Smooth muscle cell of the brain vasculature (primary cell): ENCODE measurements at places on chromosomes 2 and 18.

DNA sequence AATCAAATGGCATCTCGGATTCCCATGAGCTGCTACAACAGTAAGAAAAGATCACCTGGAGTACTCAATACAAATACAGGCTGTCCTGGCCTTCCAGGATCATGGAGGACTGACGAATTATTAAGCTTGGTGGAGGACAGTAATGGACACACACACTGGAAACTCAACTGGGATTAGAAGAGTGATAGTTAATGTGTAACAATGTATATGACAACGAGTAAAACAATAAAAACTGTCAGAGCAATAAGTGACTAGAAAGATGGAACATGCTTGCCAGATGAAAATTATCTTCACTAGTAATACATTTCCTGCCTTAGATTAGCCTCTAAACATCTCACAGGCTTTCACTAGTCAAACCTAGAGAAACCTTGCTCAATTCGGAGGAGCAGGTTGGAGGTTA lies 49.2 kb upstream of the CDH20 start:
- no peak for DNase-seq

DNA sequence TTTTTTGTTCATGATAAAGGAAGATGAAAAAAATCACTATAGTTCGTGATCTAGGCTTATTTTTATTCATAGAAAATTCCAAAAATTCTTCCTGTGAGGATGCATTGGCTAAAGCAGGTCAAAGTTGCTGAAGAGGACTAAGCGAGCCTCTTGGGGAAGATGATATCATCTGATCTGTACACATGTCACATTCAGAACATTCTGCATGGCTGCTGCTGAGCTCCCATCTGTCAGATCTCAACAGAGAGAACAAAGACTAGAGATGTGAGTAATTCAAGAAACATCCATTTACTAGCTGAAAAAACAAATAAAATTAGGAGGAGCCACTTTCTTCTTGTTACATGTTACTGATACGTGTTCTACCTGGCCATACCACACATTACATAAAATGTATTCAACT lies 518.6 kb upstream of the FSIP2 start:
- DNase-seq, result no peak

DNA sequence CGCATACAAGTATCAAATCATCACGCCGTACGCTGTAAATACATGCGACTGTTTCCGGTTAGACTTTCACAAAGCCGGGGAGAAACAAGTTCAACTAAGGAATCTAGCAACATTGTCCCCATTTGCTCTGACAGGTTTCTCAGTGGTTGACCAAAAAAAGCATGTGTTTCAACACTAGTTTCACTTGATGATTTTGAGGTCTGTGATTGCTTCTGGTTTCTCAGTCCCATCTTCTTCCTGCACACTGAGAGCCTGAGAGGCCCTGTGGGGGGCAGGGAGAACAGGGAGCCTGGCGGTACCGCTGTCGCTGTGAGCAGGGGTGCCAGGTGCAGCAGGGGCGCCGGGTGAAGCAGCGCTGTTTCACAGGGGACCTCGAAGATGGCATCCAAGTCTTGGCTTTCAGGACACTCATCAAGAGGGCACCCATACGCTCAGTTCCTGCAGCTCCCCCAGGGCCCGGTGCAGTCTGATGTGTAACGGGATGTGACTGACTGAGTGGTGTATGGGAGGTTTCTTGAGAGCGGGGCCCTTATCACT lies 270.9 kb downstream of the TWIST2 start:
- DNase-seq, result no peak

DNA sequence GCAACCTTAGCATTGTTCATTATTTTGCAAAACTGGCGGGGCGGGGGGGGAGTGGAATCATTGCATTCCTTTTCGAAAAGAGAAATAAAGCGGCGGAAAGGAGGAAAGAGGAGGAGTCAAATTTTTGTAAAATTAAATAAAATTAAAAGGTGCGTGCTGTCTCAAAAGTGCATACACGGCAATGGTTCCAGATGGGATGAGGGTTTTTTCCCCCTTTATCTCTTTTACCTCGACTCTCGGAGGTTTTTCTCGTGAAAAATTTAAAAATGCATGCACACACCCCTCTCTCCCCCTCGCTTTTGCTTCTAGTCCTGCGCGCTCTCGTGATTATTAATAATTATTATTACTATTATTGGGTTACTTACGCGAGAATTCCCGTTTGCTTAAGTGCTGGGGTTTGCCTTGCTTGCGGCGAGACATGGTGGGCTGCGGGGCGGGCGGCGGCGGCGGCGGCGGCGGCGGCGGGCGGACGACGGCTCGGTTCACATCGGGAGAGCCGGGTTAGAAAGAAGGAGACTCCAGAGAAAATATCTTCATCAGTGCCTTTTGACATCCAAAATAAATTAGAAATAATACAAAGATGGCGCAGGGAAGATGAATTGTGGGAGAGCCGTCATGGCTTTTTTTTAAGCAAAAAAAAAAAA lies 481 bp downstream of the BCL11A start:
- no peak for DNase-seq

- no peak for DNase-seq
Observed at GRCh38 chr2:233135421-233135820, 75.3 kb downstream of the INPP5D start.

- no peak for DNase-seq
Observed at GRCh38 chr2:49165662-49166061, 11.3 kb upstream of the FSHR start.

- no peak for DNase-seq
Observed at GRCh38 chr2:235085476-235085875, 133.7 kb downstream of the SH3BP4 start.

GRCh38 chr2:49240608-49241007 lies 86.3 kb upstream of the FSHR start:
- no peak for DNase-seq

DNA sequence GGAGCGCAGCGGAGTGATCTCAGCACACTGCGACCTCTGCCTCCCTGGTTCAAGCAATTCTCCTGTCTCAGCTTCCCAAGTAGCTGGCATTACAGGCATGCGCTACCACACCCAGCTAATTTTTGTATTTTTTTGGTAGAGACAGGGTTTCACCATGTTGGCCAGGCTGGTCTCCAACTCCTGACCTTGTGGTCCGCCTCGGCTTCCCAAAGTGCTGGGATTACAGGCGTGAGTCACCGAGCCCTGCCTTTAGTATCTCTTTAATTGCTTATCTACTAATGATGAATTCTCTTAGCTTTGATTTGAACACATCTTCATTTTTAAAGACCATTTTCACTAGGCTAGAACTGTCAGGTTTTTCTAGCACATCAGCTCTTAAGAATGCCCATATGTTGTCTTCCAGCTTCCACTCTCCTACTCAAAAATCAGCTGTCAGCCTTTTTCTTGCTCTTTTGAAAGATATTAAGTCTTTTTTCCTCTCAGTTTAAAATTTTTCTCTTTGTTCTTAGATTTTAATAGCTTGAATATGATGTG lies 16.1 kb upstream of the MFSD2B start:
- no peak for DNase-seq

DNA sequence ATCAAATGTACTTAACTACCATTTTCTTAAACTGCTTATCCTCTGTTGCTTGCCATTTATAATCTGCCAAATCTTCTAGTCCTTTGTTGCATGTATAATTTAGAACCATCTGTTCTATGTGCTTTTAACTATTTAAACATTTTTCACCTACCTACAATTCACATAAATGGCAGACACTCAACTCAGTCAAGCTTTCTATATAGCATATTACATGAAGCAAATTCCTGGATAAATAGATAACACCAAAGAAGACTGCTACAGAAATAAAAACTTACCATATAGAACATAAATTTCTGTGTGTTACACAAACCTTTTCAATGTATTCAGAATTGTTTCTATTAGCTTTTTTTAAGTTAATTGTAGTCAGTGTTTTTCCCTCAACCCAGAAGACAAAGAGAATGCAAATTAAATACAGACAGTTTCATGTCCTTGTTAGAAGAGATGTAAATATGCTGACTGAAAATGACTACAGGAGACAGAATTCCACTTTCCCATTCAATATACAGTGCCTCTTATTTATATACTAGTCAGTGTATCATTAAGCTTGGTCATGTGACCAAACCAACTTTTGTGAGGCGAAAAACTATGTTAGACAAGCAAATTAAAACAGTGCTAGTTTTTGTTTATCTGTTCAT lies 2.6 kb downstream of the BAZ2B start:
- no peak for DNase-seq

GRCh38 chr2:204655101-204655500 lies 109.8 kb downstream of the PARD3B start:
- no peak for DNase-seq

DNA sequence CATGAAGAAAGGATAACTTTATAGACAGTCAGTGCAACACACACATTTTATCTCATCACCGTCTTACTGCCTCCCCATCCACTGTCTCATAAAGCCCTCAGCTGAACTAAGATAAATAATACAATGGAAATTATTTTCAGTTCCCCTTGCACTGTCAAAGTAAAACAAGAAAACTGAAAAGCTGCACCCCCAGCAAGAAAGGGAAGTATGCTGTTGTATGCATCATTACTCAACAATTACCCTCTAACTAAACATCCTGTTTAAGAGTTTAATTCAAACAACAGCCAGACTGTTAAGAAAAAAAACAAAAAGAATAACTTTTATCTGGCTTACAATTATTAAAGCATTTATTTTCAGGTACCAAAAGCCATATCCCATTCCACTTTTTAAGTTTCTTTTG lies 25.0 kb downstream of the MPPE1 start:
- no peak for DNase-seq

DNA sequence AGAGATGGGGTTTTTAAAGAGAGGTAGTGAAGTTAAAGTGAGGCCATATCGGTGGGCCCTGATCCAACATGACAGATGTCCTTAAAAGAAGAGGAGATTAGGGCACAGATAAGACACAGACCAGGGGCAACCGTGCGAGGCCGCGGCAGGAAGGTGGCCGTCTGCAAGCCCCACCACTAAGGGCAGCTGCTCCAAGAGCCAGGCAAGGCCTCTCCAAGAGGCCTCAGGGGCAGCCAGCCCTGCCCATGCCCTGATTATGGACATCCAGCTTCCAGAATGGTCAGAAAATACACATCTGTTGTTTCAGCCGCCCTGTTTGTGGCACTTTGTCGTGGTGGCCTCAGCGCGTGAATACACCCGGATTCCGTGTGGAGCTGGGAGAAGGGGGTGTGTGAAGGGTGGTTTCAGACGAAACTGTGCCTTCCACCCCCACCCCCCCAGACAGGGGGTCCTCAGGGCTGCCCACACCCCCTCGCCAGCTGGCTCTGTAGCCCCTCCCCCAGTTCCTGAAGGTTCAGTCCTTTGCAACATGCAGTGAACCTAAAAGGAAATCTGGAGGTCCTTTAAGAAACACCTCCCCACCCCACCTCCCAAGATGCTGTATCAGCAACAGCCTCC lies 74.1 kb upstream of the SMAD7 start:
- DNase-seq, result no peak

DNA sequence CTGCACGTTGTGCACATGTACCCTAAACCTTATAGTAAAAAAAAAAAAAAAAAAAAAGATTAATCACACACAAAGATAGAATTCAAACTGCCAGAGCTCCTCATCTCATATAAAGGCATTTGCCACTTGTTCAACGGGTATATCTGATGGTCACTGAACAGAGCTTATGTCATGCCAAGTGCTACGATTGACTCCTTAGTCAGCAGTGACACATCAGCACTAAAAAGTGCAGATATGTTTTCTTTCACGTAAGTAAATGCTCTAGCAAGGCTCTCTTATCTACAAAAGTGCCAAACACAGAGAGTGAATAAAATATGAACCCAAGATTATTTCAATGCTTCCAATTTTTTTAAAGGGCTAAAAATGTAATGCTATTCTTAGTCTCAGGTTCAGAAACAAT lies 1.1 kb downstream of the LMAN1 start:
- DNase-seq, result no peak

DNA sequence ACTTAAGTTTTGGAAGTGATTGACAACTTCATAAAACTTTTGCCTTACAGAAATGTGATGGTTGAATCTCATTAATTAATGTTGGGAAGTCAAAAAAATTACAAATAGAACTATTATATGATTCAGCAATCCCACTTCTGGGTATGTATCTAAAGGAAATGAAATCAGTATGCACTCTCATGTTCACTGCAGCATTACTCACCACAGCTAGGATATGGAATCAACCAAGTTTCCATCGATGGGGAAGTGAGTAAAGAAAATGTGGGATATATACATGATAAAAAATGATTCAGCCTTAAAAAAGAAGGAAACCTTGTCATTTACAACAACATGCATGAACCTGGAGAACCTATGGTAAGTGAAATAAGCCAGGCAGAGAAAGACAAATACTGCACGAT lies 112.4 kb upstream of the WDR75 start:
- DNase-seq, result no peak

DNA sequence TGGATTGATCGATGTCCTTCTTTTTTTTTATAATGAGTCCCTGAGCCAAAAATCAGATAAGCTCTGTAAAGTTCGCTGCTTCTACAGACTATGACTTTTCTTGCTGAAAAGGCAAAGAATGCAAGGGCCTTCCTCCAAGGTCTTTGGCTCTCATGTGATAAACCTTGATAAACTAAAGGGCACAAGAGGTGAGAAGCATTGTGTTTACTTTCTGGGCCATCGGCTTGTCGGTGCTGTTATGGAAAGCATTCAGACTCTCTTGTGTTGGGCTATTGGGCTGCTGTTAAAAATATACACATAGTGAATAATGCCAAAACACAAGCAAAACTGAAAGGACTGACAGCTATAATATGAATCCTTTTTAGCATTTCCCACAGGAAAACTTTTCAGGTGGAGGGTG lies 472.4 kb upstream of the SPHKAP start:
- no peak for DNase-seq

- no peak for DNase-seq
Observed at GRCh38 chr2:47657886-47658489, 125.0 kb upstream of the MSH6 start.

GRCh38 chr2:234910186-234910679 lies 41.6 kb upstream of the SH3BP4 start:
- DNase-seq, result no peak

GRCh38 chr2:11187083-11187619 lies 31.9 kb downstream of the SLC66A3 start:
- DNase-seq, result no peak

DNA sequence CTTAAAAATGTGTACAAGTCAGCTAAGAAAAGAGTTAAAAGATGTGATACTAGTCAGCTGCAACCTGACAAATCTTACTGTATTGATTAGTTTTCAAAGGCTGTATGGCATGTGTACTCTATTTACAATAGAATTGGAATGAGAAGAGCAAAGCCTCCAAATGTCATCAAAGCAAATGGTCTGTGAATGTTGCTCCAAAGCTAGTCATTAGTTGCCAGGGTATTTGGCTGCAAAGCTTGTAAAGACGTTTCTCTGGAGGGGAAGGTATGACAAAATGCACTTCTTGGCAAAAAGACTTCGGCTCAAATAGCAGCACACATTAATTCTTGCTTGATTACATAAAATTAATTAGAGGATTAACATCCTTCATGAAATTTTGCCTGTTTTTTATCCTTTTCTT lies 59.3 kb downstream of the ETAA1 start:
- no peak for DNase-seq

GRCh38 chr2:191222952-191223351 lies 22.3 kb upstream of the MYO1B start:
- DNase-seq, result no peak

DNA sequence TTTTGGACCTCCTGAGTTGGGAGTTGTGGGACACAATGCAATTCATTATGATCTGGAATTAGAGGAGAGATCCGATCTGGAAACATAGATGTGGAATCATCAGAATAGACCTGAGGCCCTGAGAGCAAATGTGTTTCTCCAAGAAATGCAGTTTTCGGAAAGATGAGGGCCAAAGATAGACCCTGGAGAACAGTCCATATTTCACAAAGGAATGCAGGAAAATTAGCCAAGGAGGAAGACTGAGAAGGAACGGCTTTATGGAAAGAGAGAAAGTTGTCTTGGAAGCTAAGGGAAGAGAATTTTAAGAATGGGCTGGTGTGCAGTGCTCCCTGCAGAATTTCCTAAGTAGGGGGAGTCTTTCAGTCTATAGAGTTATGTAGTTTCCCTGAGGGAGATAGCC lies 11.1 kb upstream of the ZNF532 start:
- no peak for DNase-seq
